Stimulated activated CD4-positive, alpha-beta T cell treated with anti-CD3 and anti-CD28 coated beads, Interleukin-12 subunit alpha, Interleukin-12 subunit beta, amount 100 ng/mL, for 24 hours (primary cell): ENCODE measurements at places on chromosomes 2 and 18.

- no peak for DNase-seq
These were observed 191.1 kb downstream of the STK39 start for GRCh38 chr2:168056242-168056787.

GRCh38 chr2:143140864-143141661, 11.8 kb downstream of the ARHGAP15 start:
- no peak for DNase-seq

- DNase-seq, result no peak
These were observed 350.2 kb upstream of the SALL3 start for GRCh38 chr18:78629426-78629825.

- no peak for DNase-seq
These were observed 89.0 kb downstream of the NBAS start for GRCh38 chr2:15472133-15472532.

- DNase-seq, result no peak
These were observed 624.3 kb upstream of the FANCL start for GRCh38 chr2:58865436-58865835.

GRCh38 chr18:49227001-49227380, 233.5 kb downstream of the DYM start:
- DNase-seq, result no peak

- DNase-seq, result no peak
These were observed 33.4 kb downstream of the TRABD2A start for GRCh38 chr2:84847326-84848050.

- no peak for DNase-seq
These were observed 24.4 kb upstream of the ACTG2 start for GRCh38 chr2:73868204-73868978.

DNA sequence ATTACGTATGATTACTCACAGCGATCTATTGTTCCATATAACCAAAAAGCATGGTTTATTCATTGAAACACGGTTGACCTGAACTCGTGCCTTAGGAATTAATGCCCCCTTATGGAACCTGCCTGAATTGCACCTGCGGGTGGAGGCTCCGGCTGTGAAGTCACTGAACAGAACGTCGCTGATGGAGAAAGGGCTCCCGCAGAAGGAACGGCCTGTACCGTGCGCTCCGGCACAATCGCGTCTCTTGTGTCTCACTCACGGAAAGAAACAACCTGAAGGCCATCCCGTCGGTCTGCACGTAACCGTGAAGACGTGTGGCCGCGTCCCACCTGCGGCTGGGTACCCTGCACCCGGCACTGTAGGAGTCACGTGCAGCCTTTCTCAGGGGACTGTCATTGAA, 133.1 kb downstream of the NFATC1 start:
- DNase-seq, result peak; percentile 76

DNA sequence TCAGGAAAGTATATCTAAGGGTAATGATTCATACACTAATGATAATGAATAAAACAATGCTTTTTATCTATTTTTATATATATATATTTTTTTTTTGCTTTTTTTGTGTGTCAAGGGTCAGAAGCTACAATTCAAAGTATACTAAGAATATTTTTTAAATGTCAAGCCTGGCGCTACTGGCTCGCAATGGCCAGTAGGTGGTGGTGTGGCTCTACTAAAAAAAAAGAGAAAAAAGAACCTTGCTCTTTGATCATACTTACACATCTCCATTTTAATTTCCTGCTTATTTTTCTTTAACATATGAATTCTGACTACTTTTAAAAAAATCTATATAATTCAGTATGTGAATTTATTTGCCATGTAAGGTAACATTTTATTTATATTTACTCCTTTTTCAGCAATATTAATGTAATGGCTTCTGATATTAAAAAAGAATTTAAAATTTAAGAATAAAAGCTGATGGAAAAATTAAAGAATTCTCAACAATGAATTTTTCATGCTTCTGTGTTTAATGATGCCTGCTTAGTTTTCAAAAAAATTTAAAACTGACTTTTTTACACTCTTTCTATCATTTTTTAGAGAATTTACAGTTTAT, 232.9 kb downstream of the GULP1 start:
- no peak for DNase-seq

DNA sequence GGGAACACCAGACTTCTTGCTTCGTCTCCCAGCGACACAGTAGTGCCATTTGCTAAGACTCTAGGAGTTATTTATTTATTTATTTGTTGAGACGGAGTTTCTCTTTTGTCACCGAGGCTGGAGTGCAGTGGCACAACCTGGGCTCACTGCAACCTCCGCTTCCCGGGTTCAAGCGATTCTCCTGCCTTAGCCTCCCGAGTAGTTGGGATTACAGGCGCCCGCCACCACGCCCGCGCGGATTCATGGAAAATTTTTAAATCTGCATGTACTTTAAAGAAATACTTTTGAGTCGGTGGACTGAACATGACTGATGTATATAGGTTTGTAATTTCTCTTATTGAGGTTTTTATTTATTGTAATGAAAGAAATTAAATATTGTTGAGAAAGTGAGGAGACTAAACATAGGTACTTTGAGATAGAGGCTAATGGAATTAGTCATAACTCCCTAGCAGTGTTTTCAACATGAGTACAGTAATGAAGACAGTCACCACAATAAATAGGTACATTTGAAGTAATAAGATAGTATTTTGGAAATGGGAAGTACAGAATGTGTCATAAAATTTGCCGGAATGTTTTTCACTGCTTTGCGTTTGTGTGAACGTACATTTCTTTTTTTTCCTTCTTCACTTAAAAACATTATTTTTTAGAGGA, 983 bp downstream of the MTX2 start:
- no peak for DNase-seq
